ENCODE measurements at places on chromosomes 2 and 18.
A peak's percentile ranks its signal among the peaks of the same experiment; 100 is the strongest.

DNA sequence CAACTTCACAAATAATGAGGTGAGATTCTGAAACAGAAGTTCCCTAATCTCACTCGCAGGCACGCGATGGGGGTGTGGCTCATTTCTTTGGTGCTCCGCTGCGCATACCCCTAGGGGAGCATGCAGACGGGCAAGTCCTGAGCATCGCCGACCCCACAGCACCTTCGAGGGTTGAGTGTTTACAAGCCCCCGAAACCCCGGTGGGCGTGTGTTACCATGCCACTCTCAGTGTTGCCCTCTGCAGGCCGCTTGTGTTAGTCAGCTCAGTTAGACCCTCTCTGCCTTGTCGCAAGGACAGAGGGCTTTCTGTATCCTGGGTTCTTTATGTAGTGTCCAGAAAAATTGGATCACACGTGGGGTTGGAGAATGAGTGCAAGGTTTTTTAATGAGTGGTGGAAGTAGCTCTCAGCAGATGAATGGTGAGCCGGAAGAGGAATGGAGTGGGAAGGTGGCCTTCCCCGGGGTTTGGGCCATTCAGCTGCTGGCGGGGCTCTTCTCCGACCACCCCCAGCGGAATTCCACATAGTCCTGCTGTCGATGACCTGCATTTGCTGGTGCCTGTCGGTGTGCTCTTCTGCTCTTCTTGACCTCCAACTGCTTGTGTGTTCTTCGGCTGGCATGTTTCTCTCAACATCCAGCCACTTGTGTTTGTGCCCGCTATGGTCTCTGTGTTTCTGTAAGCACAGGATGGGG, 191.3 kb downstream of the RPRM start:
- DNase-seq: no peak

DNA sequence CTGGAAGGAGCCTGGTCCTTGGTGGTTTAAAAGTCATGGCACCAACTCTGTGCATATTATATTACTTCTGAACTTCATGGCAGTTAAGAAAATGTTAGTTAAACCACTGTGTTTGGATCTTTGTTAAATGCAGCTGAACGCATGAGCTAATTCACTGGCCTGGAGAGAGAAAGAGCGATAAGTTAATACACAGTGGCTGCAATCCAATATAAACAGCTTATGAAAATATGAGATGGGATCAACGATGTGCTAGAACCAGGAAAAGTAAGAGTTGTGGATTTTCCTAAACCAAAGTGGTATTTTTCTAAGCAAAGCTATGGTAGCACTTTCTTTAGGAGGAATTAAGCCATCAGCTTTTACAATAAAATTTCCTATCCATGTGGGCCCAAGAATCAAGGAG, 326.7 kb downstream of the MTX2 start:
- peak; percentile 24 for DNase-seq

GRCh38 chr2:164967781-164968228, 12.5 kb upstream of the SLC38A11 start:
- DNase-seq: no peak

- no peak for DNase-seq
Measured at GRCh38 chr2:124884315-124884714, 859.2 kb downstream of the CNTNAP5 start.

GRCh38 chr18:42773870-42774269, 341.6 kb downstream of the RIT2 start:
- no peak for DNase-seq

DNA sequence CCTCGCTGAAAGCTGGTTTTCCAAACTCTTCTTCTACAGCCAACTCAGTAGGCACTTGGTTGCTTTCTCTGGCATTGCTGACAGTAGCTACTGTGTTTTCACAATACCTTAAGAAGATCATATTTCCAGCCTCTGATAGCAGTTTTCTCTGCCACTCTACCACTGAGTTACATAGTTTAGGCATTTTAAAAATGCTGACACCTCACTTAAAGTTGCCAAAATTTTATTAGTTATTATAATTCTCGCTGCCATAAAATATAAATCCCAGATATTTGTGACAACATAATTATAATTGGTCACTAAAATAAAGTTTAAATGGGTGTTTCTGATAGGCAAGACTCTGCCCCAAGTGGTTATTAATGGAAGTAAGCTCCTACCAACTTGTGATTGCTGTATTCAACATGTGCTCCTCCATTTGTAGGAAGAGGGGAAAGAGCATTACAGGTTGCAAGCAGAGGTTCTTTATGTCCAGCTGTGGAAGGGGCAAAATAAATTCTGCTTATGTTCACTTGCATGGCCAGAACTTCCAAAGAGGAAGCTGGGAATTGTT, 1202.8 kb downstream of the CNTNAP5 start:
- DNase-seq: no peak

DNA sequence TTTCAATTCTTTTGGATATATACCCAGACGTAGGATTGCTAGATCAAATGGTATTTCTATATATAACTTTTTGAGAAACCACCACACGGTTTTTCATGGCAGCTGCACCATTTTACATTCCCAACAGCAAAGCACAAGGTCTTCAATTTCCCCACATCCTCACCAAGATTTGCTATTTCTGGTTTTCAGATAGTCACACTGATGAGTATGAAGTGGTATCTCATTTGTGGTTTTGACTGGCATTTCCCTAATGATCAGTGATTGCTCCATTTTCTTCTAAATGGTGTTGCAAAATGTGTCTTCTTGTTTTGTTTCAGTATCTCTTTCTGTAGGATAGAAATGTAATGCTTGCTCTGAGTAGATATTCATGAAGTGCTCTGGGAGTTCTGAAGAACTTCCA, 52.0 kb downstream of the ANKRD44 start:
- DNase-seq: no peak

GRCh38 chr2:72399879-72400278, 252.2 kb upstream of the CYP26B1 start:
- no peak for DNase-seq

DNA sequence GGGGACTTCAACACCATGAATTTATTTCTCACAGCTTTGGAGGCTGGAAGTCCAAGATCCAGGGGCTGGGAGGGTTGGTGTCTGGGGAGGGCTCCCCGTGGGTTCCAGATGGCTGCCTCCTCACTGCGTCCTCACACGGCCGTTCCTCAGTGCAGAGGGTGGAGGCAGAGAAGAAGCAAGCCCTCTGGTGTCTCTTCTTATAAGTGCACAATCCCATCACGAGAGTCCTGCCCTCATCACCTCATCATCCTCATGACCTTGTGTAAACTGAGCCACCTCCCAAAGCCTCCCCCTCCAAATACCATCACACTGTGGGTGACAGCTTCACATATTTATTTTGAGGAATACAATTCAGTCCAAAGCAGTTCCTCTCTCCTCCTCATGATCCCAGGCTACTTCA, 26.3 kb downstream of the TMEM163 start:
- no peak for DNase-seq

GRCh38 chr2:180644709-180645108, 335.7 kb upstream of the UBE2E3 start:
- no peak for DNase-seq

DNA sequence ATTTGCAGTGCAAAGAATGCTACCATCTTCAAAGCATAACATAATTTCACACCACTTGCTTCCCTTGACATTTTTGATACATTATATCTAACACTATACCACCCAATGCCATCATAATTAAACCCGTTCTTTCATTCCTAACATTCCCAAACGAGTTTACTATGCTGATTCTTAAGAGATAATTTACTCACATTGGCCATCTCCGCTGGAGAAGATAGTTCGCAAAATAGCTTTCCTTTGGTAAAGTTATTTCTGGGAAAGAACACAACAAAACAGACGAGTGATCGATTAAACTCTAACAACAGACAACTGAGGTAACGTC, 716 bp downstream of the MMADHC start:
- no peak for DNase-seq

DNA sequence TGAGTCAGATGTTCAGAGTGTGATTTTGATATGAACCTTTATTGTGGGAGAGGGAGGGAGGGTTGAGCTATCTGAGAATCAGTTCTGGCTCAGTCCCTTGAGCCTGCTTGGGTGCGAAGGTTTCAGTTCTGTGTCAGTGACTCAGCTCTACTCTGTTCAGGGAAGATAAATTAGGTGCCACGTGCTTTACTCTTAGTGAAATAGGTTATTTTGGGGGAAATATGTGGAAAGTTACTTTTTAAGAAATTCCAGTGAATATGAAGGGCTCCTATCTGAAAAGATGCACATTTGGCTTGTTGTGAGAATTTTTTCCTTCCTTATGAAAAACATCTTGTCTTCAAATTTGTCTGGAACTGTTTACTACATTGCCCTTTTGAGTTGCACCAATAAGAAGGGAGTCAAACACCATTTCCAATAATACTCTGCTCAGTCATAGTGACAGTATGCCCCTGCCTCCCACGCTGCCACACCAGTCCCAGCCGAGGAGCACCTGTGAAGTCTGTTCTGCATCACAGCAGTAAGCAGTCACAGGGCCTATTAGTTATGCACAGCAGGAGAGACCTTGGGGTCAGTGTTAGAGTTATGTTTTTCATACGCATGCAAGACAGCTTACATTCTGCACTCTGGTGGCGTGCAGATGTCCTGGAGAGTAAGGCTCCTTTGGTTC, 32.8 kb upstream of the DNAH7 start:
- DNase-seq: no peak

DNA sequence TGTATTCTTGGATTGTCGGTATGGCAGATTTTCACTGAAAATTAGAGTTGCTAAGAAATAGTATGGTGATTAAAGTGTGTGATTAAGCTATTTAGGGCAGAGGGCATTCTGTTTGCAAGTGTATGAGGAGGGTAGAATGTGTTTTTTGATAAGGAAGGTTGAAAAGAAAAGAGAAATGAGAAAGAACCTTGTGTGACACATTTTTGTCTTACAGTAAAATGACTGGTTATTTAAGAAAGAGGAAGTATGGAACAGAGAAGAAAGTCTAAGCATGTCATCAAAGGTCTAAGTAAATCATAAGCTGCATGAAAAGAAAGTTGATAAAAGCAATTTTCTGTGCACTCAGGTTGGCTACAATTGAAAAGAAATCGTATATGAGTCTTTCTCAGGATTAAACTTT, 5.2 kb upstream of the RSAD2 start:
- no peak for DNase-seq

DNA sequence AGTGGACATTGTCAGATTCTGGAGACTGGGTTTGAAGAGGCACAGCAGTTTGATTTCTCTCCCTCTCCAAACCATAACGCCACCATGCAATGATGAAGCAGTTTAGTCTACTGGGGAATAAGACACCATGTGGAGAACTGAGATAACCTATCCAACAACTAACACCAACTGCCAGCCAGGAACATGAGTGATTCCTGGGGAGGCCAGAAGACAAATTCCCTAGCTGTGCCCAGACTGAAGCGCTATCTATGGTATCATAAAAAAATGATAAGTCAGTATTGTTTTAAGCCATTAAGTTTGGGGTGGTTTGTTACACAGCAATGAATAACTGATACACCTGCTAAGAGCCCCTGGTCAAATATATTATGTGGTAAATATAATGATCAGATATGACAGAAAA, 129.3 kb downstream of the EXOC6B start:
- no peak for DNase-seq

DNA sequence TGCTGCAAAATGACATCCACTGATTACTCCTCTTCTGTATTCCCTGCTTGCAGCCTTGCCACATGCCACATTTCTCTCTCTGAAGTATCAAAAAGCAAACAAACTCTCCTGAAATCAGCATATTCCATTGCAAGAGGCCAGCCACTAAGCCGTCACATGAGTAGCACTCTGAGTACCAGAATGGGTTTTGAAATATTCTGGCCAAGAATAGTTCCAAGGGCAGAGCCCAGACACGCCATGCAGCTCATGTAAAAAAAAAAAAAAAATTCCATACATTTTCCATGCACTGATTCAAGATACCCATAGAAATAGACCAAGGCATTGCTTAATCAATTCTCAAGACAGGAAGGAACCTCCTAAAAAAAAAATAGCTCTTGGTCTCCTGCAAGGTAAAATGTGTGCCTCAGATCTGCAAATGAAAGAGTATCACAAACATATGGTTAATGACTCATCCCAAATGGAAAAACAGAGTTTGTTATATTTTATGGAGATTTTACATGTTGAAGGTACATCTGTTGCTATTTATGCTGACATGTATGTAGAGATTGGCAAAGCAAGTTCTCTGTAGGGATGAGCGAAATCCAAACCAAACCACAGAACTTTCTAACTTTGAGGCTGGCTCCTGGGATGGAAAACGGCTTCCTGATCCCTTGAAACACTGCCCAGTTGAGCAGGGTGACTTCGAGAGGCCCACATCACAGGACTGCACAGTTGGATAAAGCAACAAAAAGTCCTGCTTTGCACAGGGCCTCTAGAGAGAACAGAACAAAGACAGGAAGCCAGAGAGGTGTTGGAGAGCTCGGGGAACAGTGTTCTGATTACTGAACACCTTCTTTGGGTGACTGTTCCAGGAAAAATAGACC, 346.2 kb downstream of the ZNF521 start:
- DNase-seq: no peak

DNA sequence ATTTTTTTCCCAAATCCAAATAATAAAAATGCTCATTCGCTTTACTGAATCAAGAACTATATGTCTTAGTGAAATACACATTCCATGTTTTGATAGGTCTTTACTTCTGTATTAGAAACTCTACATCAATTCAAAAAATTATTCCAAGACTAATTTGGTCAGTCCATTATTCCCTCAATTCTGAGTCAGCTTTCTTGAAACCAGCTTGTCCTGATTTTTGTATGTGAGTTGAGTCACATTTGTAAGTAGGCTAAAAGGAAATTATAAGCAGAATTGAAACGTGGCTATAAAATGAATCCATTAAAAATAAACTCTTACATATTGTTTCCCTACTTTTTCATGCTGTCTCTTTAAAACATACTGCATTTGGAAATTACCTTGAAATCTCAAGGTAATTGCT, 113.0 kb downstream of the DNER start:
- DNase-seq: no peak

DNA sequence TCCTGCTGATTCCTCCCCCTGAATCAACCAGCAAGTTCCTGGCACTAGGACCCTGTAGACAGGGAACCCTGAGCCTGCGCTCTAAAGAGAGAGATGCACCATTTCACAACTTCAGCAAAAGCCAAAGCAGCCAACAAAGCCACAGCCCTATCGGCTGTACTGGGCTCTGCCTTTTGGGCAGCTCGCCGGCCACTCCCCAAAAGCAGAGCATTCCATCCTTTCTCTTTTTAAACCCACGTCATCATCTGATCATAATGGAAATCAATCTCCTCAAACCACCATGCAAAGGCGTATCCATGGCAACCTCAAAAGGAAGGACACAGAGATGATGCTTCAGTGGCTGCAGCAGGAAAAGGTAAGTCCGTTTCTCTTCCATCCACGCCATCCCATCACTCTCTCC, 5.3 kb upstream of the DCTN1 start:
- no peak for DNase-seq

DNA sequence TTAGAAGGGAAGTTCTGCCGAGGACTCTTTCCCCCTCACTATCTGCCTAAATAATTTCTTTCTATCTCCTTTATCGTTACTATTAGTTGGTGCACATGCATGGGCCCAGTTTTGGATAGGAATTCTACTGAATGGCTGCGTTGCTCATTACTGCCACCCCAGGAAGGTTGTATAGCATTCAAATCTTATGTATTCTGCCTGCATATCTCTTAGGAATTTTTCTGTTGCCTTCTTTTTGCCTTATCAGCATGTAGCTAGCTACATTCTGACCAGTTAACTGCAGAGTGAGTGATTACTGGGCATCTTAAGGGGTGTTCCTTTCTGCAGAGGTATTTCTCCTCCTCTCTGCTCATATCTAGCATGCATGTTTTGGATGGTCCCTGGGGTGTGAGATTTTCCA, 239.6 kb downstream of the TDRD15 start:
- DNase-seq: no peak

Measured in right lung (tissue), 10 donors.